ENCODE measurements at places on chromosomes 16 and 17.
A peak's percentile ranks its signal among the peaks of the same experiment; 100 is the strongest.

GRCh38 chr16:75763204-75763603 is 36.9 kb upstream of the CPHXL start:
- DNase-seq: no peak

- DNase-seq: no peak
Measured at GRCh38 chr17:851924-852323, 69.8 kb downstream of the MRM3 start.

- DNase-seq: no peak
Measured at GRCh38 chr17:30579610-30580315, 102.6 kb downstream of the GOSR1 start.

GRCh38 chr17:58902322-58902721 is 146.7 kb downstream of the PPM1E start:
- no peak for DNase-seq

DNA sequence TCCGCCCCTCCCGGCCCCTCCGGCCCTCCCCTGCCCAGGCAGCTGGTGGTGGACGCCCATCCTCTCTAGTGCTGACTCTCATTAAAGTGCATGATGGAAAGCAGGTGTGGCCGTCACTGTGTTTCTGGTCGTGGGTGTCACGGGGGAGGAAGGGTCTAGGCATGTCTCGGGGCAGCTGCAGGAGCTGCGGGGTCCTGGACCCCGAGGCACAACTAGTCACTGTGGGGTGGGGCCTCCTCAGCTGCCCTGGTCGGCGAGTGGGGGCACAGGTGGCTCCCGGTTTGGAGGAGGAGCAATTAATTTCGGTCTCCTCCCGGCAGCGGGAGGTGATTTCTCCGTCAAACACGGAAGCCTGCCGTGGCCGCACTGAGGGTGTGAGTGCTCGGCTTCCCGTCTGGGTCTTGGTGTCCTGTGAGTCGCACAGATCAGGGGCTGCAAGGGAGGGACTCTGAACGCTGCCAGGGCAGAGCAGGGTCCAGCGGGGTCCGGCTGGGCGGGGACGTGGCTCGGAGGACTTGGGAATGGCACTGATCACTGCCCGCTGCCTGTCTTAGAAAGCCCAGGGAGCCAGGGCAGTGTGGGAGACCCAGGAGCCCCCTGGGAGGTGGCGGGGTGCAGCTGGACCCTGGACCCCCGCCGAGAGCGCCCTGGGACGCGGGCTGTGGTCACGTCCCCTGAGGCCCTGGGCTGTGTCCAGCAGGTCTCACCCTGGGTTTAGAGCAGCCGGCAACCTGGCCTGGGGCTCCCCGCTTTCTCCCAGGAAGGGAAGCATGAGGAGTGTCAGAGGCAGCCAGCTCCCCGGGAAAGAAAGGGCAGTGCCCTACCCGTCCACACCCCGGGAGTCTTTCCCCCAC is 3.3 kb downstream of the TPSD1 start:
- DNase-seq: no peak

DNA sequence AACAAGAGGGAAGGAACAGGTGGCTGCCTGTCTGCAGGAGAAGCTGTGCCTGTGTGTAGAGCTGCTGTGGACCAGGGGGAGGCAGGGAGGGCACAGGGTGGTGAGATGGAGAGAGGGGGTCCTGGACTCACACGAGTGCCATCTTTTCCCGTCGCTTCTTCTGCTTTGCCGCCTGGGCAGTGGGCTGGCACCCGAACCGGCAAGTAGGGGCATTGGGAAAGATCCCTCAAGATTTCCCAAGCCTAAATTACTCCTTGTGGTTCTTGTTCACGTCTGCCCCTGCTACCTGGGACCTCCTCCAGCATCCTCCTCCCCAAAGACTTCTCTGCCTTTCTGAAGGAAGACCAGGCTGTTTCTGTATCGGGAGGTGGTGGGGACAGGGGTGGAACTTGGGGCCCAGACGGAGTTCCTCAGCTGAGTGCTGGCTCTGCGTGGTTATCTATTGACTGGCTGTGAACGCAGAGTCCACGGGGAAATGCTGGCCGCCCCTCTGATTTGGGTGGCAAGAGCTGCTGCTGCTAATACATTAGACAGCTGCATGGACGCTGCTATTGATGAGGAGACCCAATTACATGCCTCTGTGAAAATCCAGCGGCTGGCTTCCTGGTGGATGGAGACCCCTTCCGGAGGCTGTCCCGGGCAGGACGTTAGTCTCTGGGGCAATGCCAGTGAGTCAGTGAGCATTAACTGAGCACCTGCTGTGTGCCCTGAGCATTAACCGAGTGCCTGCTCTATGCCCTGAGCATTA is 114.5 kb downstream of the OR1D5 start:
- DNase-seq: no peak

DNA sequence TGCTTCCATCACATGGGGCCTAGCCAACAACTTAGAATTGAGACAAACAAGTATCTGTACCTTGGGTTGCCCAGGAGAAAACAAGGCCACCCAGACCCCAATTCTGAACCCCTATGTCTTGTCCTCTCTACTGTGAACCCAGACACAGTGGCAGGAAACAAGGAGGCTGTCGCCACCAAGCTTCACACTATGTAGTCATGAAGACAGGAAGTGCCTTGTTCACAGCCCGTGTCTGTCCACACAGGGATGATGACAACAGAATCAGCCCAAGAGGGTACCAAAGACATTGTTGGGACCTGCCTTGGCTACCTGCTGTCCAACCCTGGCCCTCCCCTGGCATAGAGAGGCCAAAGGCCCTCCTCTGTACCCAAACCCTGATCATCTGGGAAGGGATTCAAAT is 84.8 kb downstream of the CDYL2 start:
- no peak for DNase-seq

GRCh38 chr16:56600398-56600999 is 7.9 kb upstream of the MT2A start:
- peak; percentile 46 for DNase-seq

GRCh38 chr17:7888184-7888920 is at the start of gene CHD3:
TSS of gene CHD3 (plus strand) at chr17:7888789. CDS start at chr17:7889001, 212 bp downstream.
- no peak for DNase-seq

Data from hematopoietic multipotent progenitor cell treated with erythropoietin and hydrocortisone succinate and interleukin-3 and kit ligand, for 15 days (in vitro differentiated cells).